Left renal cortex interstitium (tissue), 4 donors: ENCODE measurements at places on chromosomes 16 and 17.

GRCh38 chr16:27759301-27759871, 209.4 kb downstream of the KATNIP start:
- no peak for DNase-seq

DNA sequence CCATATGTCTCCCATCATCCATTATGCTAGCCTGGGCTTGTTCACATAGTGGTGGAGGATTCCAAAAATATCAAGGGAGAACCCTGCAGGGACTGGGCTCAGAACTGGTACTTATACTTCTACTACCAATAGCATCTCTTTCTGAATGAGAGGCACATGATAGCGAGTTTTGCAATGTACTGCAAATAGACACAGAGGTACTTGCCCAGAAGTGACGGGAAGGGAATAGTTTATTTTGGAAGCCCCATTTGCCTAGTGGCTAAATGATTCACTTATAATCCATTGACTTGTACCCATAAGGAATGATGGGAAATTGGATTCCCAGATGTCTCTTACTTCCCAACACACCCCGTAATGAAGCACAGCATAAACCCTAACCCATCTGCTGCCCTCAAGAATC, 124.8 kb upstream of the ERCC4 start:
- DNase-seq, result no peak

DNA sequence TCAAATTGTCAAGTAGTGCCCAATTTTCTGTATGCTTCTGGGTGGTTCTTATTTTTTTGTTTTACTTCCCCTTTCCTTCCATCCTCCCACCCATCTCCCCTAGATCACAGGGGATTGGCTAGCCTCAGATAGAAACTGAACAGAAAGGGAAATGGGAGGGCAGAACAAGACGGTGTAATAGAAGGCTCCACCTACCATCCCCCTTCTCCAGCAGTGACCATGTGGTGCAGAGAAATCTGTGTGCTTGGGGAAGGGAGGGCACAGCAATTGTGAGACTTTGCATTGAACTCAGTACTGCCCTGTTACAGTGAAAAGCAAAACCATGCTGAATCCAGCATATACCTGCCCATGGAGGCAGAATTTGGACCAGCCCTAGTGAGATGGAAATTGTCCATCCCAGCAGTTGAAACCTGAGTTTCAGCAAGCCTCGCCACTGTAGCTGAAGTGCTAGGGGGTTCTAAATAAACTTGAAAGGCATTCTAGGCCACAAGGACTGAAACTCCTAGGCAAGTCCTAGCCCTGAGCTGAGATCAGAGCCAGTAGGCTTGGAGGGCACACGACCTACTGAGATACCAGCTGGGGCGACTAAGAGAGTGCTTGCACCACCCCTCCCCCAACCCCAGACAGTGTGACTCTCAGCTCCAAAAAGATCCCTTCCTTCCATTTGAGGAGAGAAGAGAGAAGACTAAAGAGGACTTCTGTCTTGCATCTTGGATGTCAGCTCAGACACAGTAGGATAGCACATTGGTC, 5.2 kb downstream of the SLFN11 start:
- DNase-seq, result no peak

DNA sequence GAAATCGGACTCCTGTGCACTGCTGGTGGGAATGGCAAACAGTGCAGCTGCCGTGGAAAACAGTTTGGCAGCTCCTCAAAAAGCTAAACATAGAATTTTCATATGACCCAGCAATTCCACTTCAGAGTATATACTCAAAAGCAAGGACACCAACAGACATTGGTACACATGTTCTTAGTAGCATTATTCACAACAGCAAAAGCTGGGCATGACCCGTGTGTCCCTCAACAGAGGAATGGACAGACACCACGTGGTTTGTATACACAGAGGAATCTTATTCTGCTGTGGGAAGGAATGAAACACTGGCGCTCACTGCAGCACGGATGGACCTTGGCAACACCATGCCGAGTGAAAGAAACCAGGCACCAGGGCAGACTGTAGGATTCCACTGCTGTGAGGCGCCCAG, 16.0 kb downstream of the NPTX1 start:
- DNase-seq, result no peak

DNA sequence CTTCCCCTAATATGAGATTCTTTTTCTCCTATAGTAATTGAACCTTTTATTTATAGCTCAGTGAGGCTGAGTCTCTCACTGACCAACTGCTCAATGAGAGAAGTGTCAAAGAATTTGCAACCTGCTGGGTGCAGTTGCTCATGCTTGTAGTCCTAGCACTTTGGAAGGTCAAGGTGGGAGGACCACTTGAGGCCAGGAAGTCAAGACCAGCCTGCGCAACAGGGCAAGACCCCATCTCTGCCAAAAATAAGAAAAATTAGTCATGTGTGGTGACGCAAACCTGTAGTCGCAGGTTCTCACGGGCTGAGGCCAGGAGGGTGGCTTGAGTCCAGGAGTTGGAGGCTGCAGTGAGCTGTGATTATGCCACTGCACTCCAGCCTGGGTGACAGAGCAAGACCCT, 30.9 kb upstream of the CRYBA1 start:
- no peak for DNase-seq

DNA sequence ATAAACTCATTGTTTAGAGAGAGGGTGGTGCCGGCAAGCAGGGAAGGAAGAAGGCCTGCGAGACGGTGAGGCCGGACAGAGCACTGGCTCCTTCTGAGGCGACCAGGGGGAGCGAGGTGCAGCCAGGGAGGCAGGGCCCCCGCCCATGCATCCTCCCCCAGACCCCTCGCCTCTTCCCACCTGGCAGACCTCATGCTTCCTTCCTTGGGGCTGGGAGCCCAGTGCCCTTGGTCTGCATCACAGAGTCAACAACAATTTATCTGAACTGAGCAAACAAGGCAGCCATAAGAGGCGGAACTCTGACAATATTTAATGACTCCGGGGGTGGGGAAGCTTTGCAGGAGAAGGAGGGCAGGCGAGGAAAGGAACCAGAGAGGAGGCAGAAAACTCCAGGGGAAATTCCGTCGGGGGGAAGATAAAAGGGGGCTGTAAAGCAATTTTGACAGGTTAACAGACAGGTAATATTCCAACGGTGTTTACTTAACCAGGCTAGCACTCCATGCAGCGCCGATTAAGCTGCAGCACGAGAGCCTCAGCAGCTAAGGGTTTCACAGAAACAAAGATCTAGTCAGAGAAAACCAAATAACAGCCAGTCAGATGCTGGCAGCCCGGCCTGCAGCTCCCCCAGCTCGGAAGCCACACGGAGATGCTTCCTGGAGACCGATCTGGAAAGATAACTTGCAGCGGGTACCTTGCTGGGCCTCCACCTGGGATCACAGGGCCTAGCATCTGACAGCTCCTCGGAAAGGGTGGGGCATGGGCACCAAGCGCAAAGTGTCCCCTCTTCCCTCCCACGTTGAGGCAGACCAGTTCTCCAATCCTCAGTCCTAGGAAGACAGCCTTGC, 398.2 kb downstream of the SOX9 start:
- no peak for DNase-seq

GRCh38 chr16:12573730-12574383, 229.8 kb downstream of the CPPED1 start:
- DNase-seq, result peak; percentile 16

- DNase-seq, result no peak
Observed at GRCh38 chr16:17510567-17510966, 39.8 kb upstream of the XYLT1 start.

DNA sequence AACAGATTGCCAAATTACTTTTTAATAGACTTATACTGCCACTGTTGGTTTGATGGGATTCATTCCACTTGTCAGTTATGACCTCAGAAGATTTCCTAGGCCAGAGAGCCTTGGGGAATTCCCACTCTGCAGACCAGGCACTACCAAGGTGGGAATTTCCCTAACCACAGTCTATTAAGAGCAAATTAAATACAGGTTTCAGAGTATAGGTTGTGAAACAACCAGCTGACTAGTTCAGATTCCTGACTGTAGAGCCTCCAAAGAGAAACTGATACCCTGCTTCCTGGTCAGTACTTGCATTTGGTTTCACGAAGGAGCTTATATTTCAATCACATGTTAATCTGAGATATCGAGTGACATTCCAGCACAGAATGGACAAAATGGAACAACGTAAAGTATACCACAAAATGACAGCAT, 186.5 kb downstream of the STX8 start:
- DNase-seq, result no peak

GRCh38 chr17:3639981-3640596, 3.5 kb downstream of the CTNS start:
- DNase-seq, result no peak

- no peak for DNase-seq
Observed at GRCh38 chr17:45997624-45998023, 1.4 kb upstream of the STH start.

- DNase-seq, result no peak
Observed at GRCh38 chr17:57622683-57623433, 122.2 kb downstream of the CCDC182 start.

DNA sequence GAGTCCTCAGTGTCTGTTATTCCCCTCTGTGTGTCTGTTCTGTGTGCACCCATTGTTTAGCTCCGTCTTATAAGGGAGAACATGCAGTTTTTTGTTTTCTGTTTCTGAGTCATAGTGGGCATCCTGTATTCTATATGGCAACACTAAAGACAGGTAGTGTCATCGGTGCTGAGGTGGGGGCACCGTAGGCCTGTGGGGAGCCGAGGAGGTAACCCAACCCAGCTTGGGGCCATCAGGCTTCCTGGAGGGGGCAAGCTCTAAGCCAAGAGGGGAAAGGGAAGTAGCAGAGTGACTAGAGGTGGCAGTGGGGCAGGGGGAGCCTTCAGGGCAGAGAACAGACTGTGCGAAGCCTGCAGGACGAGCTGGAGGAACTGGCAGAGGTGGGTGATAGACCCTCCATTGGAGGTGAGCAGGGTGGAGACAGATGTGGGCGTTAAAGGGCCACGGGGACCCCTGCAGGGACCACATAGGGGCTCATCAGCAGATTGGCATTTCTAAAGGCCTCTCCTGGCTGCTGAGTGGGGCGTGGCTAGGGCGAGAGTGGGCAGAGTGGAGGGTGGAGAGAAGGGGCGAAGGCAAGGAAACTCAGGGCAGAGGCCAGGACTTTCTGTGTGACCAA, 36.5 kb downstream of the CPNE2 start:
- DNase-seq, result no peak

DNA sequence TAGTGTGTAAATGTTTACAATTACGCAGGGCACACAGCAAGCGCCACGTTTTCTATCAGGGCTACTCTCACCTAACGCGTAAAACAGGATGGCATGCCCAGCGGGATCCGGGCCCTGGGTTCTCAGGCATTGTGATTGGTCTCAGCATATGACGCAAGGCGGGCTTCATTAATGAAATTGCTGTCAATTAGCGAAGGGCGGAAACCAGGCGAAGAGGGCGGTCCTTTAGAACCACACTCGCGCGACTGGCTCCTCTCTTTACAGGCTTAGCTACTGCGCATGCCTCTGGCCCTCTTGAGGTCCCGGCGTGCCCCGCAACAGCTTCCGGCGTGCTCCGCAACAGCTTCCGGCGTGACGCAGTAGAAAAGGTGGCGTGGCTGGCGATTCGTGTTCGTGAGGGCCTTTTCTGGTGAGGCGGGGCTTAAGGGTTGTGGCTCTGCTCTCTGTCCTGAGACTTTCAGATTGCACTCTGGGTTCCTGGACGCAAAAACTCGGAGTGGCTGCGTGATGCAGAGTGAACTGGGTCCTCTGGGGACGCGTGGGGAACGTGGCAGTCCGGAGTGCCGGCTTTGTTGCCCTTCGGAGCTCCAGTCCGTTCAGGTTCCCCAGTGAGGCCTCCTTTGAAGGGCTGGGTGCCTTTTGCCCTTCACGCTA, 9.2 kb downstream of the OR2C1 start:
- DNase-seq, result peak; percentile 65

- no peak for DNase-seq
Observed at GRCh38 chr16:22692034-22692433, 121.9 kb upstream of the HS3ST2 start.

GRCh38 chr17:64157669-64158180, 27.8 kb upstream of the ERN1 start:
- DNase-seq, result no peak

DNA sequence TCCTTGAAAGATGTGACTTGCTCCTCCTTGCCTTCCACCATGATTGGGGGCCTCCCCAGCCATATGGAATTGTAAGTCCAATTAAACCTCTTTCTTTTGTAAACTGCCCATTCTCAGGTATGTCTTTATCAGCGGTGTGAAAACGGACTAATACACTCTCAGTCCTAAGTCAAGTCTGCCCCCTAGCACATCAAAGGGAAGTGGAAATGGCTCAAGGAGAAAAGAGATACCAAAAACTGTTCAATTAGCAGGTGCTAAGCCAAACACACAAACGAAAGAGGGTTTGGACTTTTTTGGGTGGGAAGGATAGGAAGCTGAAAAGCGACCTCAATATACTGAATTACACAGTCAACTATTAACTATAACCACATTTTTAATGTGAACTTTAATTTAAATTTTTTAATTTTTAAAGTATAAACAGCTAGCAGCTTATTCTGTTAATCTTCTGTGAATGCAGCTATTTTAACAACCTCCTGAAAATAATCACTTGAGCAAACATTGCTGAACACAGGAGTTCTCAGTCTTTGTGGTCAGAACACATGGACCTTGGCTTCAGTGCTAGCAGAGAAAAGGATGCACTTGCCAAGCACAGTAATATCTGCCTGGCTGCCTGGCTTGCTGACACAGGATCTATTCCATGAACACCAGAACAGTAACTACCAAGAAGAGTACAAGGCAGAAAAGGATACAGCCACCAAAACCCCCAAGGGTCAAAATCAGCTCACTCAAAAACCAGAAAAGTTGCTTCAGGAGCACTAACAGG, 10.9 kb downstream of the ZNF18 start:
- no peak for DNase-seq

GRCh38 chr17:53919356-53919755, 96.6 kb downstream of the KIF2B start:
- no peak for DNase-seq

GRCh38 chr17:29257756-29258155, 11.1 kb downstream of the CRYBA1 start:
- no peak for DNase-seq

- DNase-seq, result no peak
Observed at GRCh38 chr16:89023621-89024511, 46.9 kb upstream of the CBFA2T3 start.

DNA sequence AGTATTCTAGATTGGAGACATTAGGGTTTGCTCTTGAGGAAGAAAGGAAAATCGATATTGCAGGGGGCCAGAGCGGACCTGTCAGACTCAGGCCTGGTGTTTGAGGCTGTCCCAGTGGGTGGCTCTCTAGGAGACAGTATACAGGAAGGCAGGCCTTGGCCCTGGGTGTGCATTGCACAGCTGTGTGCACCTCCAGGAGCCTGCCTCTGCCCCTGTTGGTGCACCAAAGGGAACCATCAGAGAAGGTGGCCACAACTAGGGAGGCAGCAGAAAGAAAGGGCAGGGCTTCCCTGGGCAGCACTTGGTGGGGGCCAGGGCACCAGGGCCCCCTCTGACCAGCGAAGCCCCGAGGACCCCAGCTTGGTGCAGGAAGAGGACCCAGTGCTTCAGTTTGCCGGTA, 188.0 kb downstream of the NTN1 start:
- DNase-seq, result no peak

- DNase-seq, result no peak
Observed at GRCh38 chr17:35021520-35022380, 41.4 kb downstream of the LIG3 start.

GRCh38 chr17:45963889-45964288, 35.2 kb upstream of the STH start:
- DNase-seq, result no peak
